ENCODE measurements at places on chromosomes 16 and 17.

GRCh38 chr16:80033783-80034468 lies 433.4 kb upstream of the MAF start:
- no peaks in the 10 kb centered on the region for H3K36me3 ChIP-seq
- no peak overlapping the region for H3K4me3 ChIP-seq
- H3K4me1 ChIP-seq = no peaks in the 10 kb centered on the region
- H3K27ac ChIP-seq = no peak overlapping the region
- no peak for DNase-seq
- H3K27me3 ChIP-seq = no peaks in the 10 kb centered on the region

GRCh38 chr16:65313936-65314626 lies 192.2 kb upstream of the CDH11 start:
- no peak for DNase-seq
- H3K27ac ChIP-seq = no peak overlapping the region
- H3K27me3 ChIP-seq = no peaks in the 10 kb centered on the region
- H3K36me3 ChIP-seq = no peaks in the 10 kb centered on the region
- H3K4me1 ChIP-seq = no peaks in the 10 kb centered on the region

GRCh38 chr16:89522287-89522686 lies 14.1 kb downstream of the SPG7 start:
- no peaks in the 10 kb centered on the region for H3K4me1 ChIP-seq
- no peaks in the 10 kb centered on the region for H3K27me3 ChIP-seq
- no peak for DNase-seq
- H3K36me3 ChIP-seq = peaks cover 5% of the 10 kb centered on the region

GRCh38 chr16:86390335-86390734 lies 120.0 kb upstream of the FOXF1 start:
- H3K4me1 ChIP-seq = no peaks in the 10 kb centered on the region
- no peak overlapping the region for H3K27ac ChIP-seq
- no peak for DNase-seq
- no peak overlapping the region for H3K4me3 ChIP-seq

DNA sequence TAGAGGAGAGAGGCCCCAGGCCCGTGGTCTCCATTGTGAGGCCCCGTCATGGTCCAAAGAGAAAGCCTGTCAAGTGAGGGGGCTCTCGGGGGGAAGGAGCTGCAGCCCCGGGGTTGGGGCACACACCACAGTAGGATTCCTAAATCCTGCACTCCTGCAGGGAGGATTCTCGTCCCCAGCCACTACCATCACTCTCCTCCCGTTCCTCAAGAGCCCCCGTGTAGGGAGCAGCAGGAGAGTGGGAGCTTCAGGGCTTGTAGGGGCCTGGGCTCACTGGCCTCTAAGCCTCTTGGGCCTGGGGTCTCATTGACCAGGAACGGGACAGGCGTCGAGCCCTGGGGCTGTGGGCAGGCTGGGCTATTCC lies 821 bp downstream of the C16orf86 start:
- no peaks in the 10 kb centered on the region for H3K36me3 ChIP-seq
- peak overlapping the region; percentile 93 for H3K27ac ChIP-seq
- H3K4me1 ChIP-seq = peaks cover 40% of the 10 kb centered on the region
- H3K4me3 ChIP-seq = peak overlapping the region; percentile 70
- H3K27me3 ChIP-seq = no peaks in the 10 kb centered on the region

GRCh38 chr17:74543891-74544760 lies 1.8 kb downstream of the CD300C start:
- H3K4me3 ChIP-seq = no peak overlapping the region
- no peaks in the 10 kb centered on the region for H3K36me3 ChIP-seq
- H3K4me1 ChIP-seq = no peaks in the 10 kb centered on the region
- no peak overlapping the region for H3K27ac ChIP-seq
- no peak for DNase-seq

- no peak for DNase-seq
- H3K4me3 ChIP-seq = no peak overlapping the region
- H3K36me3 ChIP-seq = no peaks in the 10 kb centered on the region
- H3K4me1 ChIP-seq = peaks cover 17% of the 10 kb centered on the region
- H3K27ac ChIP-seq = no peak overlapping the region
Measured at GRCh38 chr16:87165885-87166284, 151.3 kb downstream of the C16orf95 start.

DNA sequence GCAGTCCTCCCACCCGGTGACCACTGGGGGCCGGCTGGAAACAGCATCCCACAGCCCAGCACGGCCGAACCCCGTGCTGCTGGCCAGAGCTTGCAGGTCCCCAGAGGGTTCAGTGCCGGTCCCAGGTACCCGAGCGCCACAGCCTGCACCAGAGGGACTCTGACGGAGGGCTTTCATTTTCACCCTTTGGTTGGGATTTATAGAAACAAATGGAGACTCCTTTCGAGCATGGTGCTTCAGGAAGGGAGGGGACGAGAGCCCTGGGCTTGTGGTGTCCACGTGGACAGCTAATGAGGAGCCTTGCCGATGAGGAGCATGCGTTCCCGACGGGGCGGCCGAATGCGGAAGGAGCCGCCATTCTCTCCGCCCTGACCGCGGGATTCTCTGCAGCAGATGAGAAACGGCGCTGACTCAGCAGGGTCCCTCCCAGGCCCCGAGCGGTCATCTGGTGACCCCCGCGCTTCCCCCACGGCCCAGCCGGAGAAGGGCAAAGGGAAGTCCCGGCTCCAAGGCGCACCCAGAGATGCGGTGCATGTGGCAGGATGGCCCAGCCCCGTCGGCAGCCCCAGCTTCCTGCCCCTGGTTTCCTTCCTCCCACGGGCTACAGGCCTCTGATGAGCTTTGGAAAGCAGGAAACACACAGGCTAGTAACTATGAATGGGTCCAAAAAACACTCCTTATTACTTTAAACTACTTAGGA lies 9.8 kb downstream of the SLC38A10 start:
- no peaks in the 10 kb centered on the region for H3K27me3 ChIP-seq
- H3K4me3 ChIP-seq = peak overlapping the region; percentile 50
- peak overlapping the region; percentile 77 for H3K27ac ChIP-seq
- DNase-seq = peak; percentile 58

GRCh38 chr16:12300490-12300889 lies 324.0 kb downstream of the SNX29 start:
- H3K4me1 ChIP-seq = no peaks in the 10 kb centered on the region
- peaks cover 16% of the 10 kb centered on the region for H3K36me3 ChIP-seq
- H3K27ac ChIP-seq = no peak overlapping the region
- DNase-seq = no peak

GRCh38 chr17:27920569-27920968 lies 27.4 kb upstream of the LYRM9 start:
- H3K27me3 ChIP-seq = no peaks in the 10 kb centered on the region
- no peak overlapping the region for H3K4me3 ChIP-seq
- no peaks in the 10 kb centered on the region for H3K36me3 ChIP-seq
- H3K4me1 ChIP-seq = no peaks in the 10 kb centered on the region

DNA sequence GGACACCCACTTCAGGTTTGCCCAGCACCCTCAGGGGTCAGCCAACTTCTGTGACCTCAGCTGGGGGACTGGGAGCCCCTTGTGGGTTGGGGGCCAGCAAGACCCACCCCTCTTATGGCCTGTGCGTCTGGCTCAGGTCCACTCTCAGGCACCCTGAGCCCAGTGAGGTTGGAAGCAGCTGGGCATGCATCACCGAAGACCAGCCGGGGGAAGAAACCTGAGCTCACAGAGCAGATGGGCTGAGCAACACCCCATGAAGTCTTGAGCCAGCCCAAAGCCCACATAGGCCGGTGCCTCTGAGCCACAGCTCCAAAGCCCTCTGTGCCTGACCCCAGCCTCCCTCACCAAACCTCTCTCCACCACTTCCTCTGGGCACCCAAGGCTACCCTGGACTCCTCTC lies 166.7 kb downstream of the RBFOX3 start:
- H3K27me3 ChIP-seq = no peaks in the 10 kb centered on the region
- no peak for DNase-seq
- no peaks in the 10 kb centered on the region for H3K36me3 ChIP-seq
- no peak overlapping the region for H3K27ac ChIP-seq
- H3K4me1 ChIP-seq = no peaks in the 10 kb centered on the region

- no peaks in the 10 kb centered on the region for H3K36me3 ChIP-seq
- no peak overlapping the region for H3K4me3 ChIP-seq
- DNase-seq = no peak
- no peak overlapping the region for H3K27ac ChIP-seq
Measured at GRCh38 chr17:32275060-32276042, 9.7 kb downstream of the RHBDL3 start.

GRCh38 chr16:28534542-28535373 lies 4.0 kb downstream of the NUPR1 start:
- H3K27ac ChIP-seq = peak overlapping the region; percentile 56
- DNase-seq = peak; percentile 92
- H3K4me3 ChIP-seq = no peak overlapping the region
- no peaks in the 10 kb centered on the region for H3K36me3 ChIP-seq
- no peaks in the 10 kb centered on the region for H3K27me3 ChIP-seq

DNA sequence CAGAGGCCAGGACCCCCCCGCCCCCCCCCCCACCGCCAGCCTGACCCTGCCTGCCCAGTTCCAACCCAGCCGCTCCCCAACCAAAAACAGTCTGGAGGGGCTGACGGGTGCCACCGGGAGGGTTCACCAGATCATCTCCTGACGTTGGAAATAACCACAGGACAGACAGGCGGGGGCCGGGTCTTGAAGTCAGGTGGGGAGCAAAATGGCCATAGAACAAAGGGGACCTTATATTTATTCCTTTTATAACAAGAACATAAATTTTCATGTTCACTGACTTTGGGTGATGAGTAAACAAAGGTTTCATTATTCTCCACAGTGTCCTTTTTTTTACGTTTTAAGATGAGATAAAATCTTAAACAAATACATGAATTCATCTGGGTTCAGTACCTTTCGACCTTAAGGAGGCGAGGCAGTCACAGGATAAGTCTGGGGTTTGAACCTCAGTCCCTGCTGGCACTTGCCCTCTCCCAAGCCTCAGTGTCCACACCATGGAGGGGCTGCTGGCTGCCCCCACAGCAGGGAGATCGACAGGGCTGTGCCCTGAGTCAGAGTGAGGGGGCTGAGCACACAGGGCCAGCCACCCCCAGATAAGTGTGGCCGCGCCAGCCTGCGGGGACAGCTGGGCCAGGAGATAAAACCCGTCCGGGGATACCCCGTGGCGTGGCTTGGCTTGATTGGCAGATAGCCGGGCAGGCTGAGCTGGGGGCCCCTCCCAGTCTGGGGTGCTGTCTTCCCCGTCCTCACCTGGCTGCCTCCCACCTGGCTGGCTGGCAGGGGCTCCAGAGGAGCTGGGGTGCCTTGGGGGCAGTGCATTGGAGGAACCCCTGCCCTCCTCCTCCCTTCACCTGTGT lies 15.0 kb downstream of the SLC7A5 start:
- H3K4me1 ChIP-seq = peaks cover 28% of the 10 kb centered on the region
- no peaks in the 10 kb centered on the region for H3K27me3 ChIP-seq
- peak overlapping the region; percentile 26 for H3K4me3 ChIP-seq
- peaks cover 12% of the 10 kb centered on the region for H3K36me3 ChIP-seq
- DNase-seq = no peak

GRCh38 chr16:28549301-28549899 lies 4.3 kb upstream of the SGF29 start:
- H3K4me1 ChIP-seq = peaks cover 10% of the 10 kb centered on the region
- no peak for DNase-seq
- no peaks in the 10 kb centered on the region for H3K36me3 ChIP-seq
- H3K27ac ChIP-seq = no peak overlapping the region
